Stimulated activated CD4-positive, alpha-beta T cell treated with anti-CD3 and anti-CD28 coated beads, Interleukin-15, amount 100 ng/mL, for 48 hours (primary cell): ENCODE measurements at places on chromosomes 6 and 20.

GRCh38 chr6:89348372-89348771, 4.2 kb downstream of the UBE2J1 start:
- no peak for DNase-seq

DNA sequence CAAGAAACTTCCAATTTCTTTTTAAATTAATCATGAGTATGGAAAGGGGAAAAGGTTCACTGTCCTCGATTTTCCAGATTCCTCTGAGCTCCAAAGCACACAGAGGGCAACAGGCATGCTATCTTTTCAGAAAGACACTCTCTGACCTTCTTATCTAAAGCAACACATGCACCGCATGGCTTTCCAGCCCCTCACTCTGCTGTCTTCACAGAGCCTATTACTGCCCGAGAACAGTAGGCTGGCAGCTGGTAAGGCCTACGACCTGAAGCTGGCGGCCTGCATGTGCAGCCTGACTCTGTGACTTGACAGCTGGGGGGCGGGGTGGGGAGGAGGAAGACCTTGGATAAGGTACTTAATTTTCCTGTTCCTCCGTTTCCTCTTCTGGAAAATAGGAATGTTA, 86.3 kb downstream of the ELOVL4 start:
- no peak for DNase-seq

- no peak for DNase-seq
These were observed 3.7 kb downstream of the POU3F2 start for GRCh38 chr6:98838032-98838431.

GRCh38 chr20:58619077-58619863, 31.8 kb upstream of the STX16 start:
- no peak for DNase-seq

DNA sequence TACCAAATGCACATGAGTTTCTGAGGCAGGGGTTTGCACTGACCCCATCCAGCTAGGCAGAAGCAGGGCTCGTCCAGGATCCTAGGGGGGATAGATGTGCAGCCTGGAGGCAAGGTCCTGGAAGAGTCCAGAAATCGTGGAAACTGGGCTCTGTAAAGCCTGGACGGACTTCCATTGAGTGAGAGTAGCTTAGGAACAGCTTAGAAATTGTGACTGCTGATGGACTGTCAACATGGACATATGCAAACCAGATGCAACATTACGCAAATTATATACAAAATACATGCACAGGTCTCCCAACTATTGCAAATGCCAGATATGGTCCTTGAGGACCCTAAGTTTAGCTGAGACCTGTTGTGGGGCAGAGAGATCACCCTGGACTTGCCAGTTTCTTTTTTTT, 4.8 kb upstream of the EMILIN3 start:
- DNase-seq: no peak

GRCh38 chr20:1313236-1313964, 15.5 kb downstream of the SDCBP2 start:
- no peak for DNase-seq

- no peak for DNase-seq
These were observed 815 bp downstream of the UTRN start for GRCh38 chr6:144285798-144286502.

GRCh38 chr6:99490608-99491007, 24.6 kb downstream of the USP45 start:
- DNase-seq: no peak

DNA sequence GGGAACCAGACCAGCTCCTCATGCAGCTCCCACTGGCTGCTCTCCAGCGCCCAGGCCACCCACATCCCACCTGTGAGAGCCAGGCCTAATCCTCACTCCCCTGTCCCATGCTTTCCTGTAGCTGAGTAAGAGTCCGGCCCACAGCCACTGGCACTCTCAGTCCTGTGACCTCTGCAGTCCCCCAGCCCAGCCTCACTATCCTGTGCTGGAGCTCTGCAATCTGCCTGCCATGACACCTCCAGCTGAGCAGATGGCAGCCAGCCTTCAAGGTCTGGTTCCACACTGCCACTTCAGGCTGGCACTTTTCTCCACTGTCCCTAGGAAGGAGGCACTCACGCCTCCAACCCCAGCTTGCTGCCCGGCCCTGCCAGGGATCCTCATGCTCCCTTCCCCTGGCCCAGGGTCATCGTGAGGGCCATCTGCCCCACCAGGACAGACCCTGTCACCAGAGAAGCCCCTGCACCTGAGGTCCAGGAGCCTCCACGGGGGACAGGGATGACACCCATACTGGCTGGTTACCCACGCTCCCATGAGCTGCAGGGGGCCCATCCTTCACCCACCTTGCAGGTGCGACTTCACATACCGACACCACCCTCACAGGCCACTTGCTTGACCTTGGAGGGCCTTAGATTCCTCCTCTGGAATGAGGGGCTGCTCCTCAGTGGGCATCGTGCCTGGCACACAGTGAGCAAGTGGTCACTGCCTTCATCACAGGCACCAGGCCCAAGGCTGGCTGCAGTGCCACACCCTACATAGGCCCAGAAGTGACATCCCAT, 100.1 kb downstream of the ASXL1 start:
- no peak for DNase-seq

- no peak for DNase-seq
These were observed 91.0 kb downstream of the SCP2D1 start for GRCh38 chr20:18904624-18905023.

GRCh38 chr6:138597336-138597735, 98.0 kb upstream of the NHSL1 start:
- no peak for DNase-seq

- no peak for DNase-seq
These were observed 21.7 kb downstream of the ELOVL5 start for GRCh38 chr6:53327017-53327395.

GRCh38 chr20:1685304-1686052, 27.9 kb upstream of the SIRPG start:
- no peak for DNase-seq

DNA sequence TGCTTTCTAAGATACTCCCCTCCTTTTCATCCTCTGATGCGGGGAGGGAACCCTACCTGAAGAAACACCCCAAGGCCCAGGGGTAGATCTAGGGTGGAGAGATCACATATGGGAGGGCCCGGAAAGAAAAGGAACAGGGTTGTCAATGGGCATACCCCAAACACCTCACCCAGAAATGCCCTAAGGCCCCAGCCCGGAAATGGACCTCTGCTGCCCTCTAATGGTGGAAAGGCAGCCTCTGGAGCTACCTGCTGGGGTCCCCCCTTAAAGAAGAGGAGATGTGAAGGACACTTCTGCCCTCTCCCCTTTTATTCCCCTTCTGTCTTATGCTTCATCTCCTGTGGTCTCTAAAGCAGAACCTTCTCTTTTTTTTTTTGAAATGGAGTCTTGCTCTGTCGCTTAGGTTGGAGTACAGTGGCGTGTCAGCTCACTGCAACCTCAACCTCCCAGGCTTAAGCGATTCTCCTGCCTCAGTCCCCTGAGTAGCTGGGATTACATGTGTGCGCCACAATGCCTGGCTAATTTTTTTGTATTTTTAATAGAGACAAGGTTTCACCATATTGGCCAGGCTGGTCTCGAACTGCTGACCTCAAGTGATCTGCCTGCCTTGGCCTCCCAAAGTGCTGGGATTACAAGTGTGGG, 458 bp upstream of the ARMC12 start:
- DNase-seq: no peak

- no peak for DNase-seq
These were observed 6.3 kb downstream of the BMP6 start for GRCh38 chr6:7732228-7732627.

DNA sequence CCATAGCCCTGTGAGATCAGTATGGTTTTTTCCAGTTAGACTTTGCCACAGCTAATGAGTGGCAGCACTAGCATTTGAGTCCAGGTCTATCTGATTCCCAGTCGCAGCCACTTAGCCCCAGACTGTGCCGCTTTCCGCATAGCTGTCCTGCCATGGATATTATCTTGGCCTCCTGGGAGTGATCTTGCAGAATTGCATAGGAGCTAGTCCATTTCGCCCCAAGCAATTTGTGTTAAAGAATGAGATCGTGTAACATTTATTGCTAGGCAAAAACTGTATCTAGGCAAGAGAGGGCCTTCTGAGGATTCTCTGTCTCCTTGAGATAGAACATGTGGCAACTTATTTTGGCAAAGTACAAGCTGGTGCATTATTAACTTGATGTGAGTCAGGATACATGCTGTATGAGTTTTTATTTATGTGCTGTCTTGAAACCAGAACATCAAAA, 74.2 kb downstream of the EZR start:
- no peak for DNase-seq

- DNase-seq: no peak
These were observed 67.2 kb downstream of the TRIM27 start for GRCh38 chr6:28856620-28857005.

DNA sequence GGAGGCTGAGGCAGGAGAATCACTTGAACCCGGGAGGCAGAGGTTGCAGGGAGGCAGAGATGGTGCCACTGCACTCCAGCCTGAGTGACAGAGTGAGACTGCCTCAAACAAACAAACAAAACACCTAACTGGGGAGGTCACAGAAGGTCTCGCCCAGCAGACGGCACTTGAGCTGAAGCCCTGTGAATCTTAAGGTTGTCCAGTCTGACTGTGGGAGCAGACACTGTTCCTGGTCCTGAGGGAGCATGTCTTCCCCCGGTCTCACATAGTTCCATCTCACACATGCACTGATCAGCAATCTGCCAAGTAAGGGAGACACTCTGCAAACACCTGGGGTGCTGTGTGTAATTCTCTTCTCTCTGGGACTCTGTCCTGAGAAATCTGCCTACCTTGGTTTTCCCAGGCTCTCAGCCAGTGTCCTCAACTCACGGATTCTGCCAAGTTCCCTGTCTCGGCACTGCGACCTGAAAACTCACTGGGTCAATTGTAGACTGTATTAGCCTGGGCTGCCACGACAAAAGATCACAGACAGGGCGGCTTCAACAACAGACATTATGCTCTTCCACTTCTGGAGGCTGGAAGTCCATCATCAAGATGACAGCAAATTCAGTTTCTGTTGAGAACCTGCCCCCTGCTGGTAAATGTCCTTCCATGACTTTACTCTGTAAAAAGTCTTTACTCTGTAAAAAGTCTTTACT, 94.3 kb downstream of the JPH2 start:
- DNase-seq: no peak

DNA sequence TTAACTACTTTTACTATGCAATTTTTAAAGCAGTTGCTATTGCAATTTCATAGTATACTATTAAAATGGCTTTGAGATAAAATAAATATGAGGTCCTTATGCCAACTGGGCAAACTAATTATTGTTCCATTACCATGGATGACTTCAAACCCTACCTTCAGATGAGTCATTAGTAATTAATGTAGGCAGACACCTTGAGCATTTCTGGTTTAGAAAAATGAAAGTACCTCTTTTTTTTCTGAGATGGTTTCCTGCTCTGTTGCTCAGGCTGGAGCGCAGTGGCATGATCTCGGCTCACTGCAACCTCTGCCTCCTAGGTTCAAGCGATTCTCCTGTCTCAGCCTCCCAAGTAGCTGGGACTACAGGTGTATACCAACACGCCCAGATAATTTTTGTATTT, 11.9 kb downstream of the ASF1A start:
- DNase-seq: no peak
